ENCODE measurements at places on chromosomes 16 and 17. TPM values are rescaled to one million over a fixed set of nuclear protein-coding genes. Genes with fewer than 3 reads are reported as not detected.

The OTOP3 gene
- not detected for total RNA-seq

- DNase-seq = no peak
Measured at GRCh38 chr16:77993111-77993985, 29.0 kb upstream of the CLEC3A start.

The PRAC1 gene
- not detected for total RNA-seq

DNA sequence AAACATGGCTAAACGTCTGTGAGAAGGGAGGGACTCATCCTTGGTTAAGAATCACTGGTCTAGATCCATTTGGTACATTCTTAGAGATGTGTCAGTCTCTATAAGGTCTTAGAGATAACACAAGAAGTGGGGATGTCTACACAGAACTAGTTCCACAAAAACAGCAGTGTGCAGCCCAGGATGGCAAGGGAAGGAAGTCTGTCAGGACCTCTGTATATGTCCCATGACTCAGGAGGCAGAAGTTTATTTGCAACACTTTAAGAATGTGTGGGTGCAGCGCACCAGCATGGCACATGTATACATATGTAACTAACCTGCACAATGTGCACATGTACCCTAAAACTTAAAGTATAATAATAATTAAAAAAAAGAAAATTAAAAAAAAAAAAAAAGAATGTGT is 548.5 kb upstream of the SOX9 start:
- no peak for DNase-seq

Data from activated T-cell treated with anti-CD3 and anti-CD28 coated beads, Interleukin-2, amount 50 U/mL, for 72 hours (primary cell).